ENCODE measurements at places on chromosomes 13 and 19.

GRCh38 chr19:16125737-16126495 is 14.2 kb downstream of the RAB8A start:
- no peak for DNase-seq

GRCh38 chr13:76778853-76779252 is 107.4 kb downstream of the KCTD12 start:
- no peak for DNase-seq

DNA sequence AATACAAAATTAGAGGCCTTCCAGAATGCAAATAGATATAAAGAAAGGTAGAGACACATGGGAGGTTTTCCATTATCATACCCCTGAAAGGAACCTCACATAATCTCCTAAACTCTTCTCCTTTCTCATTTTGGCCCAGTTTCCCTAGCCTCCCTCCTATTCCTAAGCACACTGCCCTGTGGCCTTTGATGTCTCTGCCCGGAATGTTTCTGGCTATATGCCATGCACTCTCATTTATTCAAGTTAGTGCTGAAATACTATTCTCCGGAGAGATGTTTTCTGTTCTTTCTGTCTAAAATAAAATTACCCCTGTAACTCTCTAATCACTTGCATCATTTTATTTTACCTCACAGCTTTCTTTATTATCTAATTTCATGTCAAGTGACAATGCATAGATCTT is 1287.7 kb downstream of the SLITRK5 start:
- DNase-seq: no peak

- DNase-seq: no peak
Measured at GRCh38 chr13:79534596-79534995, 53.6 kb downstream of the NDFIP2 start.

- DNase-seq: no peak
Measured at GRCh38 chr19:34512254-34512822, 30.8 kb downstream of the WTIP start.

DNA sequence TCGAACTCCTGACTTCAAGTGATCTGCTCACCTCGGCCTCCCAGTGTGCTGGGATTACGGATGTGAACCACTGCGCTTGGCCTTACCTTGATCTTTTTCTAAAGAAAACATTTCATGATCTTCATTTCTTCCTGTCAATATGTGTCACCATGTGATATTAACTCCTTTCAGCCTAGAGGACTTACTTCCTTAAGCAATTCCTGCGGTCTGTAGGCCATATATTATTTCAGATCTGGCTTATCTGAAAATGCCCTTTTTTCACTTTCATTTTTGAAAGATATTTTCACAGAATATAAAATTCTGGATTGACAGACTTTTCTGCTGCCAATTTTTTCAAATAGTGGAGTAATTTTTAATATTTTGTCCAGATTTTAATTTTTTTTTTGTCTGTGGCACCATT is 2.0 kb upstream of the GPR32 start:
- no peak for DNase-seq

DNA sequence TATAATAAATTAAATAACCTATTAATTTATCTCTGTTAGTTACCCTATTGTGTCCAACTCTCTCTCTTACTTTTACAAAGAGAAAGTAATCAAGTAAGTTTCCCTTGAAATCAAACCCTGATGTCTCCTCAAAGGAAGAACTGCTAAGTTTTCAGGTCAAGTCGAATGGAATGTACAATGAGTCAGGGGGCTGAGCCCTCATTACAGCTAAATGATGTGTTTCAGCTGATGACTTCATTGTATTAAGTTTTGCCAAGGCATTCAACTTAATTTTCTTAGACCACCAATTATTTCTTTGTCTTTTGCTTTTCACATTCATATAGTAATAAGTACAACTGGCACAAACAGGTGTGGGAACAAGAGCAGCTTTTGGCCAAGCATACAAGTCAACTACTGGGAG is 54.7 kb upstream of the DCT start:
- no peak for DNase-seq

GRCh38 chr13:73107481-73107880 is 48.7 kb downstream of the KLF5 start:
- DNase-seq: no peak

GRCh38 chr19:4272894-4273293 is 6.2 kb upstream of the SHD start:
- DNase-seq: no peak

GRCh38 chr13:24613128-24613527 is 67.1 kb upstream of the ATP12A start:
- DNase-seq: no peak

- DNase-seq: no peak
Measured at GRCh38 chr13:100128373-100128772, 39.5 kb downstream of the PCCA start.

- DNase-seq: no peak
Measured at GRCh38 chr19:33941133-33941532, 144.5 kb downstream of the KCTD15 start.

DNA sequence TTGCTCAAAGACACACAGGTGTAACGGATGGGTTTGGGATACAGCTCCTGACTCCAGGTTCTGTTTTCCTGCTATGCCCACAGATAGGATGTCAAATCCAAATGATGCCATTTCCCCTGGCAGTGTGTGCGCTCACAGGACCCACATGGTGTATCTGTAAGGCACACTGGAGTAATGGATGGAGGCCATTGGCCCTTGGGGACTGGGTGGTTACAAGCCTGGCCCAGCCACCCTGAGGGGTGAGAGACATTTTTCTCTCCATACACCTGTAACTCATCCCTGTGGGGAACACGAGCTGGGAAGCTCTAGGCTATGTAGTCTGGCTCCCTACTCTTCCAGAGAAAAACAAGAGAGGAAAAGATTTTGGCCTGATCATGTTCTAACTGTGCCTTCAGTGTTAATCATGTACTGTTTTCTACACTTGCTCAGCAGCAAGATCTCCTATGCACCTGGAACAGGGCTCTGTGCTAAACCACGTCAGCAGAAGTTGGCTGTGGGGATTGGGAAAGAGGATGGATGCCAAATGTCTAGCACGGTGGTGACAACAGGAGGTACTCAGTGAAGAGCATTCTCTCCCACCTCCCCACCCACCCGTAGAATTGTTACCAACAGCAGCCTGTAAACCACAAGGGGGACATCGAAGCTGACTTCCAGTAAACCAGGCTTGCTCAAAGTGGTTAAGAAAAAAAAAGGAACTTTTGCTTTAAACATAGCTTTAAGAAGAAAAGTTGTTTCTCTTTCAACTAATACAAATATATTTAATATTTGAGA is 237.0 kb downstream of the LACC1 start:
- DNase-seq: no peak

DNA sequence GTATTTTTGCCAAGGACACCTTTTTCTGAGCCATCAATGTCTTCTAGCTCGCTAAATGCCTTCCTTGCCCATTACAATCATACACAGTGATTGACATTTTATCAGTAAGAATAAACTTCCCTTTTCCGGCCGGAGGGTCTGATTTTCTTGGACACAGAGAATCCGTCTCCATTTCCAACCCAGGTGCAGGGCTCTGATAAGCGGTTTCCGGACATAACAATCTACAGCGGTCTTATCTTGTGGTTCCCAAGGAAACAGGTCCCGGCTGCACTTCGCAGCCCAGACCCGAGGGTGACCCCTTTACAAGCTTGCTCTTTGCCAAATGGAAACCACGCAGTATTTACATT is 5.1 kb upstream of the ZNF77 start:
- no peak for DNase-seq

DNA sequence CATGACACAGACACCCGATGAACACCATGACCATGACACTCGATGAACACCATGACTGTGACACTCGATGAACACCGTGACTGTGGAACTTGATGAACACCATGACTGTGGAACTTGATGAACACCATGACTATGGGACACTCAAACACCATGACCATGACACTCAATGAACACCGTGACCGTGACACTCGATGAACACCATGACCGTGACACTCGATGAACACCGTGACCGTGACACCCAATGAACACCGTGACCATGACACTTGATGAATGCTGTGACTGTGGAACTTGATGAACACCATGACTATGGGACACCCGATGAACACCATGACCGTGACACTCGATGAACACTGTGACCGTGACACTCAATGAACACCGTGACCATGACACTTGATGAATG is 31.5 kb downstream of the ZFR2 start:
- no peak for DNase-seq

GRCh38 chr13:25473864-25474263 is 102.1 kb downstream of the ATP8A2 start:
- no peak for DNase-seq

GRCh38 chr13:58963321-58963720 is 1200.4 kb downstream of the DIAPH3 start:
- no peak for DNase-seq

- DNase-seq: no peak
Measured at GRCh38 chr13:45315520-45316167, 25.3 kb downstream of the TPT1 start.

- no peak for DNase-seq
Measured at GRCh38 chr13:31605076-31605860, 134.1 kb upstream of the RXFP2 start.

- peak; percentile 38 for DNase-seq
Measured at GRCh38 chr19:6424195-6424938, at the start of gene KHSRP. Gene KHSRP, minus strand, starts transcription at chr19:6424811. Its CDS starts 110 bp downstream, at chr19:6424701.

DNA sequence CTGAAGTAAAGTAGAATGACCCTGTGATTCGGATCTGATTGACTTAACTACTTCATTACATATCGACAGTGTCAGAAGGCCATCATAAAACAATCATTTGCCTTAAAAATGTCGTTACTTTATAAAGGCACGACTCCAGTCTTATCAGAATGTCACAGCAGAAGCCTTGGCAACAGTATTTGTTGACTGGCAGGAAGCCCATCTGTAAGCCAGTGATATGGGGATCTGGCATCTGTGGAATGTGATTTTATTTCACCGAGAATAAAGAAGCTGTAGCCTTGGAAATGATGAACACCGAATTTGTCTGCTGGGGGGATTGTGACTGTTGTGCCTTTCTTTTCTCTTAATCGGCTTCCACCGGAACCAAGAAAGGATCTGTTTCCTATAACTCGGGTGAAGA is 362.5 kb downstream of the TDRD3 start:
- DNase-seq: no peak

DNA sequence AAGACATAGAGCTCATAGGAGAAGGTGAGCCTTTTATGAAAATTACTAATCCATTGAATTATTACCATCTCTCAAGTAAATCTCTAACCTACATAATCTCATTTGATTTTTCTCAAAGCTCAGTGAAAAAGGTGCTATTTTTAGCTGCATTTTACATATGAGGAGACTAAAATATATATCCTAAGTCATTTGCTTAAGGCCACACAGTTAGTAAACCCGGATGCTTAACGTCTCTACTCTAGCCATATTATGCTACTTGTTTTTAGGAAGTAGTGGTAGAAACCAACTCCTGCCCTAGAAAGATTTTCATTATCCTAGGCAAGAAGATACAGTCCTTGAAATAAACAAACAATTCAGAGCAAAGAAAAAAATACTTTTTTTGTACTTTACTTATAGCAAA is 108.9 kb downstream of the RBM26 start:
- no peak for DNase-seq

DNA sequence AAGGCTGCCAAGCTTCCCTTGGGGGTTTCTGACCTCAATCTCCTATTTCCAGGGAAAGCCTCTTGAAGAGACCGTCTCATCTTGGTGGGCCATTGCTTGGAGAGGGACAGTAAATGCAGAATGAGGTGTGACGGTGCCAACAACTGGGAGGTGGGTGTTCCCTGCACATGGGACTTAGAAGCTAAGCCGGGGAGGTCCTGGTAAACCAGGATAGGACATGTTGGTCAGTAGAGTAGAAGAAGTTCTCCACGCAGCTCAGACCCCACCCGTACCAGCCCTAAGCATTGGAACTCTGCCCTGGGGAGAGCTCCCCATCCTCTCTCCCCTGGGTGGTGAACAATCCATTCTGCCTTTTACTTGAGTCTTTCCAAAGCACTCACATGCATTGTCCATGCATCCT is 92.0 kb downstream of the SOX1 start:
- DNase-seq: no peak

DNA sequence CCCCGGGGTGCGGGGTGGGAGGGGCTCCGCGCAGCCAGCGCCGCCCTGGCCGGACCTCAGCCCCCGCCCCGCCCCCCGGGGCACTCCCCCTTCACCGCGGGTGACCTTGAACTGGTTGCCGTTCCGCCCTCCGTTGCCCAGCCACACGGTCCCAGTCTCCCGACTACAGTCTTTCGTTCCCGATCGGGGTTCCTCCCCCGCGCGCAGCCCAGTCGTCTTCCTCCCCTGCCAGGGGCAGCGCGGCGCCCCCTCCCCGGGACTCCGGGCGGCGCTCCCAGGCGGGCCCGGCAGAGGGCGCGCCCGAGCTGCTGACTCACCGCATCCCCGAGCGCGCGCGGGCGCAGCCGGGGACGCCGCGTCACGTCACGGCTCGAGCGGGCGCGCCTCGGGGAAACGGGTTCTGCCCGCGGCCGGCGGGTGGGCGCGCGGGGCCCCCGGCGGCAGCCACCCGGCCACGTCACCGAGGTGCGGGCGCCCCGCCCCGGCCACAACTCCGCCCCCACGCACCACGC is 459 bp downstream of the MIDN start:
- peak; percentile 77 for DNase-seq

- no peak for DNase-seq
Measured at GRCh38 chr13:112165712-112166111, 98.8 kb downstream of the SOX1 start.

- no peak for DNase-seq
Measured at GRCh38 chr19:31254180-31254551, 95.1 kb downstream of the TSHZ3 start.

DNA sequence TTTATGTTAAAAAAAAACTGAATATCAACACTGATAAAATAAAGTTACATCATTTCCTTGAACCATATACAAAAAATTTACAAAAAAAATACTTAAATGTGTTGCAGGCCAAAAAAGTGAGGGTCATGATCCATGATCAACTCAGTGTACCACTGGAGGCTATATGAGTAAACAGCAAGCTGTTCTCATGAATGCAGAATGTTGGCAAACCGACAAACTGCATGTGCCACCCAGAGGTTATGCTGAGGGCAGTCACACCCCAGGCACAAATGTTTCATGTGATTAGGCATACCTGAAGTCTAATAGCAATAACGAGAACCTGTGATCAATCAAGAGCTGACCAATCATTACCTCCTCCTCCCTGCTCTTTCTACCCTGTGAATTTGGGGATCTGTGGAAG is 91.9 kb downstream of the ZNF431 start:
- DNase-seq: no peak

DNA sequence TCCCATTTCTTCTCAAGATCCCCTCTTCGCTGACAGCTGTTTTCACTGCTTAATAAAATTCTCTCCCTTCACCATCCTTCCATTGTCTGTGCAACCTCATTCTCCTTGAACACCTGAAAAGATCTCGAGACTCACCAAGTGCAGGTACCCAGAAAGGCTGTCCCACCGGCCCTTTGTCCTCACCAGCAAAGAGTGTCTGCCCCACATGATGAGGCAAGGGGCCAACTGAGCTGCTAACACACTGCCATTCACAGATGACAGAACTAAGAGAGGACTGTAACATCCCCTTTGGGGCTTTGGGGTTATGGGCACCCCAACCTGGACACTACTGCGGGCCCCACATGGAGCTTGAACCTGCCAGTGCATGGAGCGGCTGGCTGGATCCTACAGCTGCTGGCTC is 771.4 kb upstream of the MIR17HG start:
- DNase-seq: no peak

- no peak for DNase-seq
Measured at GRCh38 chr19:55855160-55855559, 18.8 kb downstream of the NLRP4 start.

GRCh38 chr13:23570099-23570920 is at the start of gene TNFRSF19:
Gene TNFRSF19, plus strand, starts transcription at chr13:23570412. Its CDS starts 19,772 bp downstream, at chr13:23590184.
- DNase-seq: no peak

GRCh38 chr19:46176116-46176860 is 28.2 kb downstream of the IGFL2 start:
- DNase-seq: no peak

GRCh38 chr19:55092423-55093318 is 17.0 kb downstream of the EPS8L1 start:
- no peak for DNase-seq
